Suppressor macrophage treated with lipopolysaccharide for 4 hours (primary cell): ENCODE measurements at places on chromosomes 2 and 18.

- DNase-seq, result peak; percentile 17
These were observed 26.5 kb downstream of the CRACDL start for GRCh38 chr2:98909317-98910211.

- no peak for DNase-seq
These were observed 53.0 kb downstream of the SKA1 start for GRCh38 chr18:50427896-50428295.

- no peak for DNase-seq
These were observed 10.7 kb downstream of the TFPI start for GRCh38 chr2:187543488-187543887.

DNA sequence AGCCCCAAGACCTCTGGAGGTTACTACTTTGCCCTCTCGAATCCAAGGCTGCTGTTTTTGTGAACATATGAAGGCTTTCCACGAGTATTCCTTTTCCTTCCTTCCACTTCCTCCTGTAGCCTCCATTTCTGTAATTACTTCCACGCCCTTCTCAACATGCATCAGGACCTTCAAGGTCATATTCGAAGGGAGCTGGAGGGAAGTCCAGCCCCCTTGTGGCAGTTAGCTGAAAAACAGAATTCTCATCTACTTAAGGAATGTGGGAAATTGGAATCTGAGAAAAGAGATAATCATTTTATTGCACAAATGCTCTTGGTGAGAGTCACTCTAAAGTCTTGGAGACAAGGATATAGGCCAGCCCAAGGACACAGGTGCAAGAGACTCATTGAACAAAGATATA is 1000.2 kb downstream of the TDRD15 start:
- no peak for DNase-seq

DNA sequence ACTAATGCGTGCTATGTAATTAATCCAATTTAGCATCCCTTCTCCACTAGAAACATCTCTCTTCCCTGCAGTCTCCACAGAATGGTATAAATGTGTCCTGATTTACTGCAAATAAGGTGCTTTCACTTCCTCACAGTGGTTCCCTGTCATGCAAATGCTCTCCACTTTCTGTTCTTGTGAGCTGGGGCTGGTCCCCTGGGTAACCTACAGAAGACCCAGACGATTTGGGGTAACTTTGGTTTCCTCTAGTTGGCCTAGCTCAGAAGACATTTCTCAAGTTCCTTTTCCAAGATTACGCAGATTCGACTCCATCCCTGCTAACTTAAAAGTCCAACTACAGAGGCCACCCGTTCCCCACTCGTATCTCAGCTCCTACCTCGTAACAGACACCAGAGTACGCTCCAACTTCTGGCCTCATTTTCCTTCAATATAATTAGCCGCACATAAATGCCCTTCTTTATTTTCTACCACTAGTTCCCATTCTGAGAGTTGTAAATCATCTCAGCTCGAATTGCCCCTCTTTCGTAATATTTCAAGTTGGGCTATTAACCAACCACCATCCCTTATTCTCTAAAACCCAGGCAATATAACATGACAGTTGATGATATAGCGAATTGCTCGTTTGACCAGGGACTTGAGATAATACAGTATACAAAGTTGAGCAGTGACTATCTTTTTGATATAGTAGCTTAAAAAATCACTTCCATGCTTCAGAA is 28.8 kb upstream of the NEDD4L start:
- peak; percentile 52 for DNase-seq

DNA sequence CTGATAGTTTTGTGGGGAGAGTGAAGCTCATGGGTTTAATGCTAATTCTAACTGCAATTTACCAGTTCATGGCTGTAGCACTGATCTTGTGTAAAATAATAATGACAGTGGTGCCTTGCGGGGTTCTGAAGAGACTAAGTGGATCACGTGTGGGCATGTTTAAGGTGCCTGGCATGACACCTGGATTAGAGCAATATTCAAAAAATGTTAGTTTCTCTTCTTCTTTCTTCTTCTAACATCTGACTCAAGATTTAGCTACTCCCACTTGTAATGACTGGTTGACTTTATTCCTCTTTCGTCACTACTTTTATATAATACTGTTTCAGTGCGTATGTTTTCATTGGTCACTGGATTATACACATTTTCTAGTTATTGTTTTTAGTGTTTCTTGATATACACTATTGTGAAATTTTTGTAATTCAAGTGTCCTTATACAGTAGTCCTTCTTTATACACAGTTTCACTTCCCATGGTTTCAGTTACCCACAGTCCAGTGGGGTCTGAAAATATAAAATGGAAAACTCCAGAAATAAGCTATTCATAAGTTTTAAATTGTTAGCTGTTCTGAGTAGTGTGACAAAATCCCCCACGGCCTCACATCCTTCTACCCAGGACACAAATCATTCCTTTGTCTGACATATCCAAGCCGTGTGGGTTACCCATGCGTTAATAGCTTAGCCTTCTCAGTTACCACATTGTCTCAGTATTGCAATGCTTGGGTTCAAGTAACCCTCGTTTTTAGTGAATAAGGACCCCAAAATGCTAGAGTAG is 662.2 kb upstream of the CNTNAP5 start:
- DNase-seq, result no peak

- no peak for DNase-seq
These were observed 218.6 kb downstream of the KCNE4 start for GRCh38 chr2:223270548-223270947.

- no peak for DNase-seq
These were observed 139.8 kb downstream of the RNF152 start for GRCh38 chr18:61752973-61753372.

DNA sequence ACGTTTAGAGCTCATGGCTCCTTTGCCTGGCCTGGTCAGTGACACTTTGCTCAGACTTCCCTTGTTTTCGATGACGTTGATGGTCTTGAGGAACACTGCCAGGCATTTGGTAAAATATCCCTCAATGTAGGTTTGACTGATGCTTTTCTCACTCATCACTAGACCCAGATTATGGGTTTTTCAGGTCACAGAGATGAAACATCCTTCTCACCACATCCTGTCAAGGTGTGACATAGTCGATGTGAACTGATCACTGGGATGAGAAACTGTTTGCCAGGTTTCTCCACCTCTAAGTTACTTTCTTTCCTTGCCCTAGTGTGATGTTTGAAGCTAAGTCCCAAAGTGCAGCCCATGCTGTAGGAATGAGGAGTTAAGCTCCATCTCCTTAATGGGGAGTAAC is 81.5 kb downstream of the AFF3 start:
- no peak for DNase-seq

DNA sequence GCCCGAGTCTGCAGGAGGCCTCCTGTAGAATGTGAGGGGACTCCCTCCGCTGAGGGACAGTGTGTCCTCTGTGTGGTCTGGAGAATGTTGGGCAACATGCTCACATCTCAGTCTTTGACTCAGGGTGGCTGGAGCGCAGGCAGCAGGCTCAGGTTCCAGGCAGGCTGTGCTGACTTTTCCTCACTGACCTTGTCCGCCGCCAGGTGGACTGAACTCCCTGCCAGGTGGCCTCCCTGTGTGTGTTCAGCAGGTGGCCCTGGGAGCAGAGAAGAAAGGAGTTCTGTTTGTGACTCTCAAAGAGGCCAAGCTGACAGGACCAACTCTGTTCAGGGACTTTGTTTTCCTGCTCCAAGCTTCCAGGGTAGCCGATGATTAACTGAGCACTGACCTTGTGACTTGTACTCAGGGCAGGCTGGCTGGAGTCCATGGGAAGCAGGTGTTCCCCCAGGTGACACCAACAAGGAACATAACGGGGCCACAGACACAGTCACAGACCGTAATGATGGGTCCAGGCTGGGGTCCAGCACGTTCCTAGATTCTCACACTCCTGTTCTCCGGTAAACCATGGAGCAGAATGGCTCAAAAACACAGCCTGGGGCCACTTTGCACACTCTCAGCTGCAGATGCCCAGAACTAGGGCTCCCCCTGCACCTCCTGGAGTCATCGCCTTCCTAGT is 439.8 kb downstream of the RNF144A start:
- DNase-seq, result no peak

- no peak for DNase-seq
These were observed 331.2 kb upstream of the LRATD1 start for GRCh38 chr2:14301331-14301730.

DNA sequence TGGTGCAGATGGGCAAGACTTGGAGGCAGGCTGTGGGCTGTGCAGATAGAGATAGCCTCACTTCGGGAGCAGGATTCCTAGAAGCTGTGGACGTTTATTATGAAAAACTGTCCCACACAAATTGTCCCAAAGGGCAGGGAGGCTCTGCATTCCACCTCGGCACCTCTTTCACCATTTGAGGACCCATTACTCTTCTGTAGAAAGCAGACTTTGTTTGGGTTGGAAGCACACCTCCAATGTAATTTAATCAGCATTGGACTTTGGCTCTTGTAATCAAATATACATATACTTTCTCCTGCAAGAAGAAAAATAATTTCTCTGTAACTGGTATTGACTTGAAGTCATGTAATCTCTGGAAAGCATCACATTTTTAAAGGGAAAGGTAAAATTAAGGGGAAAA is 8.5 kb downstream of the ONECUT2 start:
- no peak for DNase-seq

DNA sequence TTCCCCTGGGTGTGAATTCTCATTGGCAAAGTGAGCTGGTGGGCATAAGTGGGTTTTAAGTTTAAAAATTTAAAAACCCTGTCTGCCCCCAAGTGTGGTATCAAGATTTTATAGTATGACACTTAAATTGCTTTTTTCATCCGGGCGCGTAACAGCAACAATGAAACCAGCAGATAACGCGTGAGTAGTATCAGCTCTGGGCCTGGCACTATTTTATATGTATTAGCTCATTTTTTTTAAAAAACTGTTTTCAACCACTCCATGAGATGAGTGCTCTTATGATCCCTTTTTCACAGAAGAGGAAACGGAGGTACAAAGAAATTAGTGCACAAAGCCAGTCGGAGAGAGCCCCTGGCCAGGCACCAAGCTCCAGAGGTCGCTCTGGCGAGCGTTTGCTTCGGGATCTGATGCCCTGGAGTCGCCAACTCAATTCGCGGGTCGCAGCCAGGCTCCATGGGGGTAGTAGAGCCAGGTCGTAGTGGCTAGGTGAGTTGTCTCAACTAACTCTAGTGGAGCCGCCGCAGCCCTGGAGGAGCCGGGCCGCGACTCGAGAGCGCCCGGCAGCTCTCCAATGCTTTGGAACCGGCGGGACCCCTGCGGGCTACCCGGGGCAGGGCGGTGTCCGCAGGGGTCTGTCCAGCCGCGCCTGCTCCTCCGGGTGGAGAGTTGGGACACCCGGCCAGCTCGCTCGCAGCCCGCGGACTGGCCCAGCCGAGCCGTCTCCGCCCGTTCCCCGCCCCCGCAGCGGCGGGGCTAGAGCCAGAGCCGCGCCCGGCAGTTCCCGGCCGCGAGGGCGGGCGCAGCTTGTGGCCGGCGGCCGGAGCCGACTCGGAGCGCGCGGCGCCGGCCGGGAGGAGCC is at the start of gene IL1R1:
TSS of gene IL1R1 (plus strand) at position 777 of the 859 bp plus-strand sequence. CDS start 14,979 bp downstream, outside the sequence.
- peak; percentile 91 for DNase-seq

DNA sequence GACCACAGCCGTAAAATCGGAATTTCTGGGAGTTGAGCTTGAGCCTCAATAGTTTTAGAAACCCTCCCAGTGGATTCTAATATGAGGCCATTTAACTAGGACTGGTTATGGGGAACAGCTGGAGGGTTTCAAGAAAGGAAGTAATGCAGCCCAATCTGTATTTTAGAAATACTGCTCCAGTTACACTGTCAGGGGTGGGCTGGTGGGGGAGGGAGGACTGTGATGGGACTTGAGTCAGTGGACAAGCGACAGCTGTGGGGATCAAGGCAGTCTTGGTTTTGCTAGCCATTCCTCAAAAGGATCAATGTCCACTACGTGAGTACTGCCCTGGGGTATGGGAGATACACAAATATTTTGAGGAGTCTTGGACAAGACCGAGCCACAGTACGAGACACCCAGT is 34.8 kb downstream of the ASB1 start:
- DNase-seq, result no peak

DNA sequence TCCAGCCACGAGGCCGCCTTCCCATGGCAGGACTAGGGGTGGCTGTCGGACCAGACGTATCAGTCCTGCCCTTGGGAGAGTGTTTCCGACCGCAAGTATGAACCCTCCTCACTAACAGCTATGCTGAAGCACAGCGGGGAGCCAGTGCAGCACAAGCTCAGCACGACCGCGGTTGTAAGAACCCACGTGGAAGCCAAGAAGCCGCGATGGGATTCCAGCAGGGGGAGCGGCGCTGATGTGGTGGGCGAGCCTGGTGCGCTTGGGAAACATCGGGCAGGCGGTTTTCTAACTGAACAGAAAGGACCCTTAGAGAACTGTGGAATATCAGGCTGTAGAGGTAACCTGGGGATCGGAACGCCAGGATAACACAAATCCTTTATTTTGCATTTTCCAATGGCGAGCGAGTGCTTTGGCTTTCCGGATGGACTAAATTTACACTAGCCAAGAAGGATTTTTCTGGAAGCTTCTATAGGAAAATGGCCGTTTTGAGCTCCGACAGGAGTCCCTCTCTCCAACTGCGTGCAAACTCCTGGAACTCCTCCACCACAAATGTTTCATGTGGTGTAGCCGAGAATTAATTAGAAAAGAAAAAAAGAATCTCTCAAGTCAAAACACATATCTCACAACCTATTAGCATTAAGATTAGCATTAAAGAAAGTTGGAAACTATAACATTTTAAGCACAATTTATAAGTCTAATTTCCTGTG is 132.0 kb upstream of the MYCN start:
- no peak for DNase-seq
